ENCODE measurements at places on chromosomes 4 and X. TPM values are rescaled to one million over a fixed set of nuclear protein-coding genes. Genes with fewer than 3 reads are reported as not detected.
A peak's percentile ranks its signal among the peaks of the same experiment; 100 is the strongest.

Gene RHOH
- not detected for total RNA-seq

Gene PTTG2
- not detected for total RNA-seq

Gene TMEM31
- total RNA-seq = not detected

Gene ATOH1
- total RNA-seq = not detected

GRCh38 chr4:149795256-149795655 lies 20.4 kb downstream of the IQCM start:
- no peak for DNase-seq

- DNase-seq = peak; percentile 34
These were observed 36.7 kb upstream of the HDAC8 start for GRCh38 chrX:72609313-72609712.

GRCh38 chrX:95974096-95974470 lies 710.6 kb upstream of the DIAPH2 start:
- DNase-seq = no peak

DNA sequence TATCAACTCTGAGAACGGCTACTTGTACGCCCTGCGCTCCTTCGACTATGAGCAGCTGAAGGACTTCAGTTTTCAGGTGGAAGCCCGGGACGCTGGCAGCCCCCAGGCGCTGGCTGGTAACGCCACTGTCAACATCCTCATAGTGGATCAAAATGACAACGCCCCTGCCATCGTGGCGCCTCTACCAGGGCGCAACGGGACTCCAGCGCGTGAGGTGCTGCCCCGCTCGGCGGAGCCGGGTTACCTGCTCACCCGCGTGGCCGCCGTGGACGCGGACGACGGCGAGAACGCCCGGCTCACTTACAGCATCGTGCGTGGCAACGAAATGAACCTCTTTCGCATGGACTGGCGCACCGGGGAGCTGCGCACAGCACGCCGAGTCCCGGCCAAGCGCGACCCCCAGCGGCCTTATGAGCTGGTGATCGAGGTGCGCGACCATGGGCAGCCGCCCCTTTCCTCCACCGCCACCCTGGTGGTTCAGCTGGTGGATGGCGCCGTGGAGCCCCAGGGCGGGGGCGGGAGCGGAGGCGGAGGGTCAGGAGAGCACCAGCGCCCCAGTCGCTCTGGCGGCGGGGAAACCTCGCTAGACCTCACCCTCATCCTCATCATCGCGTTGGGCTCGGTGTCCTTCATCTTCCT lies 2.7 kb downstream of the PCDH10 start:
- DNase-seq = peak; percentile 70

DNA sequence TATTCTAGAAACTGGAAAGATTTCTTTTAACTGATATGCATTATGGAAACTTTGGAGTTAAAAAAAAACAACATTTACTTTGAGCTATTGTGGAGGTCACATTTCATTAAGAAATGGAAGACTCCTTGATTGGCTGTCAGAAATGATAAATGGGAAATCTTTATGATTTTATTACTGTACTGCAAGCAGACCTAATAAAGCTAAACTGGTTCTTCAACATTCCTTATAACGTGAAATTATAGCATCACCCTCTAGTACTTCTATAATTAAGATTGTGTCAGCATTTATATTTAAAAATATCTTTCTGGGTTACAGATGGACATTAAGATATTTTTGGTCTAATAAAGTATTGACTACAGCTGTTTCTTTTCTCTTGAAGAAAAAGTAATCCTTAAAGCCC lies 213.8 kb upstream of the PACRGL start:
- no peak for DNase-seq

GRCh38 chr4:3821580-3822229 lies 55.5 kb downstream of the ADRA2C start:
- peak; percentile 1 for DNase-seq

DNA sequence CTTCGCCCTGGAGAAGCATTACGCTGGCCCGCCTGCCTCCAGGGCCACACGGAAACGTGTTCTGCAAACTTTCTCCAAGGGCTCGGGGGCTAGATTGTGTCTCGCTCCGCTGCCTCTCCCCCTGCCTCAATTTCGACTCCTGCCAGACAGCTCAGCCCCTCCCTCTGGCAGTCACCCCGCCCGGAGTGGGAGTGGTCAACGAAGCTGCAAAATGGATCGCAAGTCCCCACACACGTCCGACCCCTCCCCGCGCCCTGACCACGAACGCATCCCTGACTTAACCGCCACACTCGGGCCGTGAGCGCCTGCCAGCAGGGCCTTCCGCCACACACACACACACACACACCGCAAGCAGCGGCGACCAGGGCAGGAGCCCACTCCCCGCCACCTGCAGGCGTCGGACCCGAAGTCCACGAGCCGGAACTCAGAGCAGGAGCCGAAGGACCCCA lies 47.0 kb upstream of the NKAP start:
- DNase-seq = no peak

GRCh38 chr4:130359542-130359941 lies 1263.6 kb downstream of the C4orf33 start:
- DNase-seq = no peak

GRCh38 chrX:148530464-148531077 lies 30.2 kb downstream of the AFF2 start:
- DNase-seq = no peak

DNA sequence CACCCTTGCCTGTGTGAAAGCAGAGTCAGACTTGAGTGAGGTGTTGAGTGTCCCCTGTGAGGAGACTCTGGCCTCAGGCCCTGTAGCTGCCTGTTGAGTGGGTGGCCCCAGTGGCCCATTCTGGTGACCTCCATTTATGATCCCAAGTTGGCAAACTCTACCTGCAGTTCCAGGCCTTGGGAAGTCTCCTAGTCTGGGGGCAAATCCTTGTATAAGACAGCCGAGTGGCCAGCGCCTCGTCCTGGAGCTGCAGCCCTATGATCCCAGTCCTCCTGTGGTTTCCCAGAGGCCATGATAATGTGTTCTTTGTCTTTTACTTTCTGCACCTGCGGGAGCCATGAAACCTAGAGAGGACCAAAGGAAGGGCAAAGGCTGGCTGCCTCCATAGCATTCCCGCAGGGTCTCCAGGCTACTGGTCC lies 58.7 kb downstream of the NBDY start:
- no peak for DNase-seq

DNA sequence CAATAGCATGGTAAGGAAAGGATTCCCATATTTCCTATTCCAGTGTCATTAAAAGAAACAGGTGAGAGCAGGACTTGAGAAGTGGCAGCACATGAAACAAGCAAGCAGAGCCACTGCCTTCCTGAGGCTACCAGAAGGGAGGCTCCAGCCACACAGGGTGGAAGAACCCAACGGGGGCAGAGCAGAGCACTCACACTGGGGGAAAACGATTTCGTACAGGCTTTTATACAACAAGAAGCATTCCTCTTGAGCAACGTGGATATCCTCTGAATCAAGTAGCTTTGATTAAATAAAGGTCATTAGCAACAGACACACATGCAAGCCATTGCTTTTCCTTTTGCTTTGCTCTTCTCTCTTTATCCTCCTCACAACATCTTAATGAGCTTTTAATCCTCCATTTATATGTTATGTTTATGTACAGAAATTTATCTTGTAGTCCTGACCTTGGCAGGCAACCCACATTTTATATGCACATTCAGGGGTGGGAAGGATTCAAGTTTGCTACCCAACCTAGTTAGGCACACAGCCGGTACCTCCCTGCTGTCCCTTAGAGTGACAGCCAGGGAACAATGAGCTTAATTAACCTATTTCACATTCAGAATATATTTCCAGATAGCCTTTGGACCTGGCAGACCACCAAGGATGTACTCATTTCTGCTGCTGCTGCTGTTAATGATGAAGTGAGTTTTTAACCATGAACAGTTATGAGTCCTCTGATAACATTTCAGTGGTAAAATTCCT lies 202.1 kb downstream of the ARHGAP24 start:
- DNase-seq = no peak

- peak; percentile 58 for DNase-seq
These were observed 835 bp downstream of the TMEM185A start for GRCh38 chrX:149630681-149631233.

- peak; percentile 51 for DNase-seq
These were observed 220.2 kb upstream of the UGT8 start for GRCh38 chr4:114378305-114378903.

DNA sequence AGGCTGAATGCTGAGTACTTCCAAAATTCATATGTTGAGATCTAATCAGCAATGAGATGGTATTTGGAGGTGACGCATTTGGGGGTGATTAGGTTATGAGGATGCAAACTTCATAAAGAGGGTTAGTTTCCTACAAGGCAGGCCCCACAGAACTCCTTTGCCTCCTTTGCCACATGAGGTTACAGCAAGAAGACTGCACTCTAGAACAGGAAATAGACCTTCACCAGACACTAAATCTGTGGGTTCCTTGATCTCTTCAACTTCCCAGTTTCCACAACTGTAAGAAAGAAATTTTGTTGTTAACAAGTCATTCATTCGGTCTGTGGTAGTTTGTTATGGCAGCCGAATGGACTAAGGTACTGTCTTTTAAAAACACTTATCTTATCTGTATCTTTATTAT lies 681.9 kb upstream of the HS3ST1 start:
- DNase-seq = no peak

GRCh38 chr4:5708449-5709206 lies at the start of gene EVC2:
Gene EVC2 (minus strand): TSS chr4:5708559. CDS start chr4:5708513, 46 bp downstream.
- peak; percentile 54 for DNase-seq

GRCh38 chr4:13706120-13706519 lies 78.6 kb upstream of the BOD1L1 start:
- DNase-seq = no peak

DNA sequence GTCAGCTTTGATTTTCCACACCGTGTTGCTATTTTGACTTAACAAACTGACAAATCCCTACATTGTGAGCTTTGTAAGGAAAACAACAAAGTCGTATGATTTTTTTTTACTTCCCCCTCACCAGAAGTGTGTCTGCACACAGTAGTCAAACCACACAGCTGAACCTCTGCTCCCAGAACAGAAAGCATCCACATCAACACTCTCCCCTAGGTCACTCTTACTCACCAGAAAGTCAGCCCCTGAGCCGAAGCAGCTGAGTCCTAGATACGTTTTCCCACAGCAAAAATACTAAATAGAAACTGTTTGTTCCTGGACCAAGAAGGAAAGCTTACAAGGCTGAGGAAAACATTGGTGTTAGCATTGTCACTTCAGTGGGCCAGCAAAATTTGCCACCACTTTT lies 305.7 kb downstream of the DHX15 start:
- DNase-seq = peak; percentile 2

GRCh38 chrX:51922561-51922960 lies 29.1 kb downstream of the MAGED1 start:
- no peak for DNase-seq

DNA sequence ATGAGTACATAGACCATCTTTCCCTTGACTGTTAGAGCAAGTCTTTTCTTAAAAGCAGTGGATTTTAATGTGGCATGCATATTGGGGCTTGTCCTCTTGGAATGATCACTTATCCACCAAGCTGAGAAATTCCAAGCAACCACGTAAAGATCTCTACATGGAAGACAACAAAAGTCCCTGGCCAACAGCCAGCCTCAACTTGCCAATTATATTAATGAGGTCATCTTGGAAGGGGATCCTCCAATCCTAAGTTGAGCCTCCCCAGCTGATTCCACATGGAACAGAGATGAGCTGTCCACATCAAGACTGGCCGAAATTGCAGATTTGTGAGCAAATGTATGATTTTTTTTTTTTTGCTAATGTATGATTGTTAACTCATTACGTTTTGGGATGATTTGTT lies 20.6 kb upstream of the FTHL17 start:
- peak; percentile 25 for DNase-seq

- no peak for DNase-seq
These were observed 200.0 kb upstream of the GK2 start for GRCh38 chr4:79607979-79608378.

DNA sequence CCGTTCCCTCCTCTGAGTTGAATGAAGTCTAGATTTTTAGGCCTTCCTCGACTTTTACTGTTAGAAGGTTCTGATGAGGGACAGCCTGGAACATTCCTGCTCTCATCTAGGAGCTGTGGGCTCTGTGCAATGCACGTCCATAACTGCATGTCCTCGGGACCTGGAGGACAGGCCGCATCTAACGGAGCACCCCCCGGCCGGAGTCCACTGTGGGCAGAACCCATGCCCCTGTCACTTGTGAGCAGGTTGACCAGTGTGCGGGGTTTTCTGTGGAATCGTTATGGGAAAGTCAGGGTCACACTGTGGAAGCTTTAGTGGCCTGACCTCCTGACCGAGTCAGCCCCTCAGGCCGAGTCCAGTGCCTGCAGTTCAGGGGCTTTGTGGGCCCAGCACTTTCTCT lies 19.3 kb upstream of the TADA2B start:
- DNase-seq = no peak

GRCh38 chrX:80285131-80285773 lies 135.0 kb upstream of the TENT5D start:
- DNase-seq = peak; percentile 48

- DNase-seq = peak; percentile 56
These were observed 556.3 kb downstream of the PPARGC1A start for GRCh38 chr4:23333556-23333945.
